ENCODE measurements at places on chromosomes 16 and 17.

DNA sequence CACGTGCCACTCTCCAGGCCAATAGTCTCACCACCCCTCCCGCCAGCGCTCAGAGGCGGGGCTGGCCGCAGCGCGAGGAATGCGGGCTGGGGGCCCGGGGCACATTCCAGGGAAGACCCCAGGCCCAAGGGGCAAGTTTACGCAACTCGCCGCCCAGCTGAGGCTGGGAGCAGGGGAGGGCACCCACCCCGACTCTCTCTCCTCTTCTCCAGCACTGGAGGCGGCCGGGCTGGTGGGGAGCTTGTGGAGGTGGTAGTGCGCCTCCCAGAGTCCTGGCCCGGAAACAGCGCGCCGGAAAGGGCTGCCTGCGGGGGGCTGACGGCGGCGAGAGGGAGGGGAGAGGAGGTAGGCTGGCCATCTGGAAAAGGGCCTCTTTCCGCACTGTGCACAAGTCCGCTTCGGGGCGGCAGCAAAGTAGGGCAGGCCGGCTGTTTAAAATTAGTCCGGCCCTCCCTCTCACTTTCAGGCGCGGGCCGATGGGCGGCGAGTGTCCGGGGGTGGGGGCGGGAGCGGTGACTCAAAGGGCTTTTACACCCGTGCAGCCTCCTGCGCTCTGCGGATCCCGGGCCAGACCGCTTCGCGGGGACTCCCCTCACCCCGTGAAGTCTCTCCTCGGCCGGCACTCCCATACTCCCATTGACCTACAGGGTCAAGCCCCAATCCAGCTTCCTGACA is 1.1 kb downstream of the FHOD1 start:
- DNase-seq, result peak; percentile 62

DNA sequence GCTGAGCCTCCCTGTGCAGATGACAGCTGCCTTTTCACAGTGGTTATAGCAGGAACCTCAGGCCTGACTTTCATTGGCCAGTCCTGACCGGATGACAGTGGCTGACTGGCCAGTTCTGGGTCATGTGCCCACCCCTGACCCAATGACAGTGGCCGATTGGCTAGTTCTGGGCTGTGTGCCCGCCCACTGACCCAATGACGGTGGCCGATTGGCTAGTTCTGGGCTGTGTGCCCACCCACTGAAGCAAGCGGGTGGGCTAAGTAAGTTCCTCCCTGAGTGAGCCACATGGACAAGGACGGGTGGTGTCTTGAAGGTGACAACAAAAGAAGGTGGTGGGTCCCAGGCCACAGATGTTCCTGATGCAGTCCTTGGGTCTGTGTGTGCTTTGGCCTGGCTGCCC is 9.5 kb downstream of the DEF8 start:
- DNase-seq, result no peak

- no peak for DNase-seq
Measured at GRCh38 chr16:69718111-69718764, 8.1 kb downstream of the NQO1 start.

DNA sequence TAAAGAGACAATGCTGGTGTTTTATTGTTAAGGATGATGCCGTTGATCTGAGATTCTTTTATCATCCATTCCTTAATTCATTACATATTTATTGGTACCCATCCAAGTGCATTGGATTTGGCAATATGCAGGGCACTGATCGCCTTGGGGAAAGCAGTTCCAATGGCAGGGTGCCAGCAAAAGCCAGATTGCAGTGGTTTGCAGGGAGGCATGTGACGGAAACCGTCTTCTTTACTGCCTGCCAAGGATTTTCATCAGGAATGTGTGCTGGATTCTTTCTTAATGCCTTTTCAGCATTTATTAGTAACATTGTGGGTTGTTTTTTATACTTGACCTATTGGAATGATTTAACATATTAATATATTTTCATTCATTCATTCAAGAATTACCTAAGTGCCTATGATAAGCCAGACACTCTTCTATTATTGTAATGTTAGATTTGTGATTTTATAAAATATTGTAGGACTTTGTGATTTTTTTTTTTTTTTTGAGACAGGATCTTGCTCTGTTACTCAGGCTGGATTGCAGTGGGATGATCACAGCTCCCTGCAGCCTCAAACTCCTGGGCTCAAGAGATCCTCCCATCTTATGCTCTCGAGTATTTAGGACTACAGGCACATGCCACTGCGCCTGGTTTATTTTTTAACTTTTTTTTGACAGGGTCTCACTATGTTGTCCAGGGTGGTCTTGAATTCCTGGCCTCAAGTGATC is 93.4 kb upstream of the TNRC6A start:
- no peak for DNase-seq

- no peak for DNase-seq
Measured at GRCh38 chr17:61284746-61285145, 114.9 kb upstream of the TBX2 start.

DNA sequence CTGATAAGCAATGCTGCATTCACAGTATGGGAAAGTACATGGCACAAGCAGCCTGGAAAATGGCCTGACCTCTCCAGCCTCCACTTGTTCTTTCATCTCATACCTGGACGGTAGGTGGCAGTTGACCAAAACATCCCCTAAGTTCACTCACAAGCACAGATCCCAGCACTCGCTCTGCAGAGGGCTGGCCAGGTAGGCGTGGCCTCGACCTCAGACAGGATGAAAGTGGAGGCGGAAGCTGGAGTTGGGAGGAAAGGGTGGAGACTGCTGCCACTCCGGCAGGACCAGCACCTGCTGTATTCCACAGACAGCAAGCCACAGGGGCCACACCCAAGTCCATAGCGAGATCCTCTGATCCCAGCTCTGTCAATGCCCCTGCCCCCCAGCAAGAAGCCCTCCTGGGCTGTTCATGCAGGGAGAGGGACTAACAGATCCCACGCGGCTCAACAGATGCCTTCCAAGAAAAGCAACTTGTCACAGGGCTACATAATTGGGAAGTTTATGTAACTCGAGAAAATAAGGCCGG is 31.3 kb downstream of the ZCCHC14 start:
- no peak for DNase-seq

DNA sequence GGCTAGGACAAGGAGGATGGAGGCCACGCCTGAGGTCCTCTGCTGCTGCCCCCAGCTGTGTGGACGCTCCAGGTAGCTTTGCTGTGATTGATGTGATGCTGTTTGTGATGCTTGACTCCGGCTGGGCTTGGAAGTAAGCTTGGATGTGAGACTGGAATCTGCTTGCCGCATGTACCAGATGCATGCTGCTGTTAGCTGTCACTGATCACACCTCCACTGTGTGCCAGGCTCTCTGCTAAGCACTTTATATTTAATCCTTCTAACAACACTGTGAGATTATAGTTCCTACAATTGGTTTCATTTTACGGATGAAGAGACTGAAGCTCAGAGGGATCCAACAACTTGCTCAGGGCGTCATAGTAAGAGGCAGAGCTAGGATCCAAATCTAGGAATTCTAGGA is 23.5 kb downstream of the SNX29 start:
- DNase-seq, result no peak

- no peak for DNase-seq
Measured at GRCh38 chr17:28247671-28248555, 71.1 kb upstream of the TMEM97 start.
